ENCODE measurements at places on chromosomes 6 and 20.

GRCh38 chr6:43091436-43091991, 15.4 kb downstream of the PTK7 start:
- no peak for DNase-seq

DNA sequence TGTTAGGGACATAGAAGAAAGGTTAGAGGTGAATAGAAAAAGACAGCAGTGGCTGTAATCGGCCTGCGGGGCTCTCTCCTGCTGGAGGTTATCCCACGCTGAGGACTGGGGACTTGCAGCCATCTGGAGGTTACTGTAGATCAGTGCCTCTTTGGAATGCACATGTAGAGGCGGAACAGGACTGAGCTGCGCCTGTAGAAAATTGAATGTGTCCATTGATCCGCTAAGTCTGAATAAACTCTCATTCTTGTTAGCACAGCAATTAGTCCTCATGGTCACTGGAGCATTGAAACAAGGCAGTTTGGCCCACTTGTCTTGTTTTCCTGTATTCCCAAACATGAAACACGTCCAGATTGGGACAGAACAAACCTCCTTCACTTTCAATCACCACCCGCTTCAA, 46.3 kb upstream of the F13A1 start:
- no peak for DNase-seq

DNA sequence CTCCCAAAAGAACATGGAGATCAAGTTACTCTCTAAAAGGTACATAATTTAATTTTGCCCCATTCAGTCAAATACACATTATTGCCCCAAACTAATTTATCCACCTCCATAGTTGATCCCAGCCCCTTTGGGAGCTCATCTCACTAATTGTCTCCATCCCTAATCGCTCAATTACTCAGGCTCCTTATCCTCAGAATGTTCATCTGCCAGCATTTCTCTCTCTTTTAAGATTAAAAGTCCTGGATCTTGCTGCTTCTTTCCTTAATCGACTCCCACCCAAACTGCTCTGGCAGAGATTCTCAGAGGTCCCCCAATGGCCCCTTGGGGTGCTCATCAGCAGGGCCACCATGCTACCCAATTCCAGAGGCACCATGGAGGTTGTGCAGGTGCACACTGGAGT, 18.4 kb upstream of the NNAT start:
- no peak for DNase-seq

GRCh38 chr6:151661928-151662327, 145.6 kb upstream of the ESR1 start:
- DNase-seq: no peak

DNA sequence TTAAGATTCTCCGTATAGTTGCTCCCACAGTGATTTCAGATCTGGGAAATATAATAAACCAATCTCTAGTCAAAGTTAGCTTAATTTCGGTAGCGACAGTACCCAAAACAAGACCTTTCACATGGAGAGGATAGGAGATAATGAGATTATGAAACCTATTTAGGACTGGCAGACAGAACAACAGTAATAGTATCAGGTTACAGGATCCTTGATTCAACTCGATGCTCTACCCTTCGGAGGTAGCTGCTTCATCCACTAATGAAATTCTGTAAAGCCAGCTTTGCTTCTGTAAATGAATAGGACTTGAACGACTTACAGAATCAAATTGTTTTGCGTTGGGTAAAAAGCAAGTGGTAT, 534 bp upstream of the AKIRIN2 start:
- no peak for DNase-seq

DNA sequence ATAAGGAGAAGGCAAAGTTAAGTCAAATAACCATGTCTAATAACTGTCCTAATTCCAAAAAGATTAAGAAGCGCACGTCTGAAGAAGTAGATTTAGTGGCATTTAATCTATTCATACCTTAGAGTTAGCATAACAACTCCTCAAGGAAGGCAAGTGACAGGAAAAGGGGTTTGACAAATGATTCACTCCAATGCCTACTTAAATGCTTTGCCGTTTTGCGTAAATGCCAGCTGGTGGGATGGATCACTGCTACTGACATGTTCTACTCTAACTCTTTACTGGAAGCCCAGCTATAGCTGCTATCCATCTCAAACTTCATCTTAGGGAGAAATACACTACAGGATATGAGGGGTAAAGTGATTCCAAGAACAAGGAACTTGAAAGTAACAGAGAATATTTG, 347.3 kb upstream of the RUNX2 start:
- DNase-seq: no peak

- no peak for DNase-seq
Observed at GRCh38 chr6:146337376-146337775, 206.3 kb upstream of the RAB32 start.

DNA sequence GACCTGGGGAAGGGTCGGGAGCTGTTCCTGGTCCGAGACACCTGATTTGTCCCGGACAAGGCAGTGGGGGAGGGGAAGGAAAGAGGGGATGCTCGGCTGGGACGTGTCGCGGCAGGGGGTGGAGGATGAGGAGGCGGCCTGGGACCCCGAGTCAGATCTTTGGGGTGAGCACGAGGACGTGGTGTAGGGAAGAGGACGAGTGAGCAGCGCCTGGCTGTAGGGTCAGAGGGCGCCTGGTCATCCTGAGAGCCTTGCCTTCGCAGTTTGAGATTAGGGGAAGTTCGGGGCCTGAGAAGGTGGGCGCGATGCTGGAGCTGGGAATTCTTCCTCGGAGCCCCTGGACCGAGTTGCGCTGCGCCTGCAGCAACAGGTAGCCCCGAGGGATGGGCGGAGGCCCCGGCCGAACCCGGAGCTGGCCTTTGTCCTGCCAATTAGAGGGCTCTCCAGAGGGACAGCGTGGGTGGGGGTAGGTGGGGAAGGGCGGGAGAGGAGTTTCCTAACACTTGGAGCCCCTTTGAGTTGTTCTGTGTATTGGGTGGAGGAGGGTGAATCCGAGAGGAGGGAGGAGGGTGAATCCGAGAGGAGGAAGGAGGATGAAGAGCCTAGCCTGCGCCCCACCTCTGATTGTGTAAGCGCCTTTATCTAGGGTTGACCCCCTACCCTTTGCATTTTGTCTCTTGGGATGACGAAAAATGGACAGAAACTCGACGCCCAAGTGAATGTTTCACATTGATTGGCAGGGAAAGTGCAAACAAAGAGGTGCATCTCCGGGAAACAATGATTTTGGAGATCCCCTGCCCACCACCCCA, 72.0 kb downstream of the SOX4 start:
- DNase-seq: no peak

GRCh38 chr6:22042706-22043105, 254.1 kb downstream of the PRL start:
- DNase-seq: no peak

- no peak for DNase-seq
Observed at GRCh38 chr20:48648482-48649051, 179.2 kb downstream of the PREX1 start.

DNA sequence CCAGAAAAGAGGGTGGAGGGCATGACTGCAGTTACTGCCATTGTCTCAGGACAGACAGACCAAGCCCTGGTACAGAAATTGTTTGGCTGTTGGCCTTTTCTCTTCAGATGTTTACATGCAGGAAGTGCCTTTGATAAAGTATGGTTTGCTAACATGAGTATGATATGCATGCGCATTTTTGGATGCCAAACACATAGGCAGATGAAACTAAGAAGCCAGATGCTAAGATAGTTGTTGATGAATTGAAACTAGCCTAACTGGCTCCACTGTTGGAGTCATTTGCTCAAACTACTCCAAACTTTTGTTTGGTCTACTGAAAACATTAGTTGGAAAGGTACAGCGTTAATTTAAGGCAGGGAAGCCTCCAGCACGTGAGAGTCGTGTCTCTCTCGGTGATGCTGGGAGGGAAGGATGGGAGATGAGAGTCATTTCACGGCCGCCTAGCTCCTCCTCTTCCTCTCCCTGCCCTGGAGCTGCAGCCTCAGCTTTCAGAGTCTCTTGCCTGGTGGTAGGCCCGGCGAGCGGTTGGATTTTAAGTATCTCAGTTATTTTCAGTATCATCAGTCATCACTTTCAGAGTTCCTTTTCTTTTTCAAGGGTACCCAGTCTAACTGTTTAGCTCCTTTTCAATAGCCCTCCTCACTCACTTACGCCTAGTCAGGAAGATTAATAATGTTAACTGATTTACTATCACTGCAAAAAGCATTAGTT, 29.7 kb downstream of the RREB1 start:
- DNase-seq: peak; percentile 23

GRCh38 chr6:89187504-89187903, 29.7 kb downstream of the GABRR1 start:
- no peak for DNase-seq

GRCh38 chr6:46642928-46643751, 9.5 kb downstream of the CYP39A1 start:
- DNase-seq: no peak

DNA sequence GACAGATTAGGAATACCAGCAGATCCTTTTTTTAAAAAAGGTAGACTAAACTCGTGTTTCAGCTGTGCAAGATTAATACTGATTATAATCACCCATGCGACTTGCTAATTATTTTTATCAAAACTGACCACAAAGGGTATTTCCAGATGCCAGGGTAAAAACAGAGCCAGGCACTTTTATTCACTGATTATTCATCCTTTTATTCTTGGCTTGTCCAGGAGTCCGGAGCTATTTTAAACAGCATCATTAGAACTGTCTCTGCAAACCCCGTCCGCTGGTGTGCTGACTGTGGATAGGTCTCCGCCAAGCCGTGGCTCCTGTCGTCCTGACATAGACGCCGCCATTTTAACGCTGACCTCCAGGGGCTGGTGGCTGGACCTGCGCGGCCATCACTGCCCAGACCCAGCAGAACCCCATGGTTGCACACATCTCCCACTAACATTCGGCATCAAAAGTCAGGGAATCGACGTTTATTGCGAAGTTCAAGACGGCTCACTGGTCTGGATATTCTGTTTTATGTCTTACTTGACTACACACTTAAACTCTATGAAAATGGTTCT, 364.8 kb downstream of the THBS2 start:
- DNase-seq: no peak

- DNase-seq: no peak
Observed at GRCh38 chr6:168109171-168109570, 30.2 kb upstream of the FRMD1 start.

DNA sequence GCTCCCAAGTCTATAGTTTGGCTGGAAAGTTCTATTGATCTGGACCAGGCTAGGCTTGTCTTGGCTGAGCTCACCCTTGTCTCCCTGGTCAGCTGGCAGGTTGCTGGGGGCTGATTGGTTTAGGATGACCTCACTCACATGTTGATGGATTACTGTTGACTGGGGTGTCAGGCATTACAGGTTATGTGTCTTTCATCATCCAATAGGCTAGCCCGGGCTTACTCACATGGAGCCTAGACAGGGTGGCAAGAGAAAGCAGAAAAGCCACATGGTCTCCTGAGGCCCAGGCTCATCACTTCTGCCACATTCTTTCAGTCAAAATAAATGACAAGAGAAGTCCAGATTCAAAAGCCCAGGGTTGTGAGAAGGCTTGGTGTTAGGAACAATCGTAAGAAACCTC, 103.5 kb downstream of the BFSP1 start:
- no peak for DNase-seq

GRCh38 chr20:10430000-10430466, 4.0 kb downstream of the MKKS start:
- no peak for DNase-seq

DNA sequence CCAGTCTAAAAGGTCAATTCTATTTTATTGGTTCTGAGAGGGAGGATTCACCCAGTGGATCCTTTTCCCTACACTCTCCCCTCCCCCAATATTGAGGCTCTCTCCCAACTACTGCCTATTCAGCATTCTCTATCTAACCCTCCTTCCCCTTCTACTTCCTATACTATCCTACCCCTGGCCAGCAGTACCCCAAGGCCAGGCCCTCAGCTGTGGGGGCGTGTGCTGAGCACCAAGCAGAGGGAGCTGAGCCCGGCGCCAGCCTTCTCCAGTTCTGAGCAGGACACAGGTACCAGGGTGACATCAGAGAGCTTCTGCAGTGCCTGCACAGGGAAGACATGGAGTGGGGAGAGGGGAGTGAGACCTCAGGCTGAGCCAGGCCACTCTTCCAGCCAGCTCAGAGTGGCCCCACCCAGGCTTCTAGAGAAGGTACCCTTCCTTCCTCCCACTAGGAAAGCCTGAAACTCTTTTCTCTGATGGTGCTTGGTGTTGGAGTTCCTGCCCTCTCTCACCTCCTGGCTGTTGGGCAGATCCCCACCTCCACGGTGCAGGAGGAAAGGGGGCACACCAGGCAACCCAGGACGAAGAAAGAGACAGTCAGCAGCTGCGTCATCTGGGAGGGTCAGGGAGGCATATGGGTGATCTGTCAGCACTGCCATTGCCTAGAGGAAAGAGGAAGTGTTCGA, 1.9 kb downstream of the DDAH2 start:
- DNase-seq: no peak

GRCh38 chr20:37669062-37669772, 24.6 kb upstream of the CTNNBL1 start:
- DNase-seq: no peak

DNA sequence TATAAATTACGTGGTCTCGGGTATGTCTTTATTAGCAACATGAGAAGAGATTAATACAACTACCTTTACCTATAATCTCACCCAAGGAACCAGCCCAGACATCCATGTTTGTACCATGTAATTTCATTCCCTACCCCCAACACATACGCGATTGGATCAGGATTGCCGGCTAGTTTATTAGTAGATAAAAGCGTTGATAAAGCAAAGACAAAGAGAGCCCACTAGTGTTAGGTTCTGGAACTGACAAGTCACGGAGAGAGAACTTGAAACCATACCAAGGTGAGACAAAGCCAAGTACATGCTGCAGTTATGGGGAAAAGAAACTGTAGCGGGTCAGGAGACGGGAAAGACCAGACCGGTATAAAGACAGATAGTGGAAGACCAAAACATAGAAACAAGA, 37.4 kb upstream of the FAM135A start:
- no peak for DNase-seq

GRCh38 chr20:20896606-20897005, 184.2 kb upstream of the RALGAPA2 start:
- DNase-seq: no peak

GRCh38 chr20:11112832-11113231, 439.0 kb upstream of the JAG1 start:
- no peak for DNase-seq

- no peak for DNase-seq
Observed at GRCh38 chr6:3232017-3232945, 4.8 kb upstream of the TUBB2B start.

GRCh38 chr6:56875961-56876360, 78.9 kb upstream of the BEND6 start:
- no peak for DNase-seq

DNA sequence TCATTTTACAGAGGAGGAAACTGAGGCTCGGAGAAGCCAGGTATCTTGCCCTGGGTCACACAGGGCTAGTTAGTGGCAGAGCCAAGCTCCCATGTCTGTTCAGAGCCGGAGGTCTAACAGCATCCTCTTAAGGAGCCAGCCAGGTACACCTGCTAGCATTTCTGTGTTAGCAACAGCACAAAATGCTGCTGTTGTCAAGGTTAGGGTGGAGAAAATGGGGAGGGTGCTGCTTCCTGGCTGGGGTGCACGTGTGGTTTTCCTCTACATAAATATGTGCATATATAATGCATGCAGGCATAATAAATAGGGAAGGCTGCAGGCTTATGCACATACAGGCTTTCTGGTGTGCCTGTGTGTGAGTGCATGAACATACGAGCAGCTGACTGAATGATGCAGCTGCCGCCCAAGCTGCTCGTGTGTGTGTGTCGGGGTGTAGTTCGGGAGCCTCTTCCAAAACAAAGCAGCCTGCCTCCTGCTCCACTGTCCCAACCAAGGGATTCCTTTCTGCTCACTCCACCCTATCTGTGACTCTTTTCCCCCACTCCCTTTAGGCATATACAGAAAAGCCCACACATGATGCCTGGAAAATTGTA, 86.6 kb downstream of the CD40 start:
- DNase-seq: no peak
